Spleen (tissue), 13 donors: ENCODE measurements at places on chromosomes 5 and 9. TPM values are rescaled to one million over a fixed set of nuclear protein-coding genes. Genes with fewer than 3 reads are reported as not detected.

- H3K27me3 ChIP-seq = no peaks in the 10 kb centered on the region
- H3K27ac ChIP-seq = no peak overlapping the region
- H3K4me1 ChIP-seq = no peaks in the 10 kb centered on the region
- DNase-seq = peak; percentile 44
Measured at GRCh38 chr9:98214811-98215210, 22.4 kb upstream of the CORO2A start.

The FOXD4L5 gene
- total RNA-seq = not detected

DNA sequence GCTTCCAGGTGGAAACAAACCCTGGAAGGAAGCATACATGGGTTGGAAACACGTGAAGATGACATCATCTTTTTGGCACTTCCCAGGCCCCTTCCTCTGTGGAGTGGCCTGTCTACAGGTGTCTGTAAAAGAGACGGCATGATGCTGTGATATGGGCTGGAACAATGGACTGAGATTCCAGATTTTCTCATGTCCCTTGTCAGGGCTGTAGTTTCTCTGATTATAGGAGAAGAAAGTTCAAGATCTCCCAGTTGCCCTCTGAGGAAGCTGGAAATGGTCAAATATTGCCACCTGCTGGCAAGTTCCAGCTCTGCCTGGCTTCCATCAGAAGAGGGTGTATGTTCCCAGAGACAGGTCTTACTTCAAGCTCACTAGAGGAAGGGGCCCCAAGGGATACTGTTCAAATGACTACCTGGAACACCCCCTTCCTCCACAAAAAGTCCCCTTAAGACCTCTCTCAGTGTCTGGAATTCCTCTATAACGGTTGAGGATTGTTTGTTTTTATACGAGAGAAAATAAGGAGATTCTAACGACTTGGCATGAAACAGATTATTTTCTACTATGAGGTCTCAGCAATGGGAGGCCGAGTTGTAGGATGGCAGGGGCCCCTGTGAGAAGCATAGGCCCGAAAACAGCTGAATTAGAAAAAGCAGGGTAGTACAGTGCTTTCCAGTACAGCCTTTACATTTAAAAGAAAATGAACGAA is 7.3 kb upstream of the ANXA6 start:
- H3K27me3 ChIP-seq = no peaks in the 10 kb centered on the region
- peaks cover 25% of the 10 kb centered on the region for H3K4me1 ChIP-seq
- H3K36me3 ChIP-seq = no peaks in the 10 kb centered on the region
- H3K27ac ChIP-seq = no peak overlapping the region

The FABP6 gene
- not detected for total RNA-seq
